ENCODE measurements at places on chromosomes 12 and 14.

GRCh38 chr12:127822809-127823411 lies 444.1 kb upstream of the TMEM132C start:
- no peak overlapping the region for H3K27ac ChIP-seq
- H3K36me3 ChIP-seq: no peaks in the 10 kb centered on the region
- no peak for DNase-seq
- no peaks in the 10 kb centered on the region for H3K4me1 ChIP-seq
- H3K4me3 ChIP-seq: no peak overlapping the region

- no peak for DNase-seq
- no peak overlapping the region for H3K4me3 ChIP-seq
- peaks cover 3% of the 10 kb centered on the region for H3K27me3 ChIP-seq
- no peak overlapping the region for H3K27ac ChIP-seq
Observed at GRCh38 chr12:22340143-22340542, 5.6 kb upstream of the ST8SIA1 start.

DNA sequence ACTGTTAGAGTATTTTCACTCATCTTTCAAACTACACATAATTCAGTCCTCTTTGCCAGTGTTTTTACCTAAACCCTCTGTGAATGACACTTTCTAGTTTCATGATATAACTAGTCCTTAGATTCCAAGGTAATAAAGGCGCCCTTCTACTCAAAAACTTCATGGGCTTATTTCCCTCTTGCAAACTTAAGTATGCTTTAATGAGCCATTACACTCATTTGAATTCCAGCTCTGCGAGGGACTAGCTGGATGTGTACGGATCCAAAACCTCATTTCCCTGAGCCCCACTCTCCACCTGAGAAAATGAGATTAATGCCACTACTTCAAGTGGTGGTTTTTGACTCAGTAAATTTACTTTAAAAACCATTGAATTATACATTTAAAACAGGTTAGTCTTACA lies 141.1 kb downstream of the NDUFA12 start:
- no peaks in the 10 kb centered on the region for H3K4me1 ChIP-seq
- no peak overlapping the region for H3K27ac ChIP-seq
- DNase-seq: no peak
- H3K36me3 ChIP-seq: no peaks in the 10 kb centered on the region
- no peak overlapping the region for H3K4me3 ChIP-seq
- H3K27me3 ChIP-seq: no peaks in the 10 kb centered on the region

GRCh38 chr12:58046271-58046670 lies 104.9 kb downstream of the ATP23 start:
- no peak overlapping the region for H3K4me3 ChIP-seq
- no peaks in the 10 kb centered on the region for H3K36me3 ChIP-seq
- H3K4me1 ChIP-seq: no peaks in the 10 kb centered on the region
- no peak for DNase-seq
- H3K27me3 ChIP-seq: no peaks in the 10 kb centered on the region

DNA sequence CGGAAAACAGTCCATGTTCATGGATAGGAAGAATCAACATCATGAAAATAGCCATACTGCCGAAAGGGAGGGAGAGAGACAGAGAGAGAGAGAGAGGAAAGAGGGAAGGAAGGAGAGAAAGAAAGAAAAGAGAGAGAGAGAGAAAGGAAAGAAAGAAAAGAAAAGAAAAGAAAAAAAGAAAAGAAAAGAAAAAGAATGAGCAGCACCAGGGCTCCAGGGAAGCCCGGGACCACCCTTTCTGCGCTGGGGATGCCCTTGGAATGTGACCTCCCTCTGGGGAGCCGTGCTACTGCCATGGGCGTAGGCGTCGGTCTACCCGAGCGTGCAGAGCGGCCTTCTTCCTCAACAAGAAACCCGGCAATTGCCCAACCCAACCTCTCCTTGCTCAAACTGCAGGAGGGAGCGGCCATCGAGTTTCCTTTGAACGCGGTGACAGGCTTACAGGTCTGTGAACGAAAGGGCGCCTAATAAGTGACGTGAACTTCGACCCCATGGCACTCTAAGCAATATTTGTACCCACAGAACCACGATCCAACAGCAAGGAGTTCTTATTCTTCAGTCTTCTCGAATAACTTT lies 16.9 kb downstream of the OR6S1 start:
- no peak overlapping the region for H3K4me3 ChIP-seq
- no peaks in the 10 kb centered on the region for H3K36me3 ChIP-seq
- DNase-seq: peak; percentile 47
- peaks cover 34% of the 10 kb centered on the region for H3K4me1 ChIP-seq

GRCh38 chr12:52787324-52788191 lies 8.4 kb downstream of the KRT3 start:
- no peak for DNase-seq
- no peak overlapping the region for H3K27ac ChIP-seq
- no peaks in the 10 kb centered on the region for H3K4me1 ChIP-seq

All from body of pancreas (tissue), 4 donors.